CD4-positive, alpha-beta T cell treated with Interleukin-12 subunit alpha and Interleukin-12 subunit beta, for 1 hour (primary cell): ENCODE measurements at places on chromosomes 5 and 9.

DNA sequence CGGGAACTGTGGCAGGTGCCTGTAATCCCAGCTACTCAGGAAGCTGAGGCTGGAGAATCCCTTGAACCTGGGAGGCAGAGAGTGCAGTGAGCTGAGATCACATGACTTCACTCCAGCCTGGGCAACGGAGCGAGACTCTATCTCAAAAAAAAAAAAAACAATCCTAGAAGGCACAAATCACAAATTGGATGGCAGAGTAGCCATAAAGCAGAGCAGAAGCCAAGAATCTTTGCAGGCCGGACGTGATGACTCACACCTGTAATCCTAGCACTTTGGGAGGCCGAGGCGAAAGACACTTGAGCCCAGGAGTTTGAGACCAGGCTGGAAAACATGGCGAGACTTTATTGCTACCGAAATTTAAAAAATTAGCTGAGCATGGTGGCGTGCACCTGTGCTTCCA lies 9.2 kb upstream of the FUBP3 start:
- DNase-seq, result no peak

DNA sequence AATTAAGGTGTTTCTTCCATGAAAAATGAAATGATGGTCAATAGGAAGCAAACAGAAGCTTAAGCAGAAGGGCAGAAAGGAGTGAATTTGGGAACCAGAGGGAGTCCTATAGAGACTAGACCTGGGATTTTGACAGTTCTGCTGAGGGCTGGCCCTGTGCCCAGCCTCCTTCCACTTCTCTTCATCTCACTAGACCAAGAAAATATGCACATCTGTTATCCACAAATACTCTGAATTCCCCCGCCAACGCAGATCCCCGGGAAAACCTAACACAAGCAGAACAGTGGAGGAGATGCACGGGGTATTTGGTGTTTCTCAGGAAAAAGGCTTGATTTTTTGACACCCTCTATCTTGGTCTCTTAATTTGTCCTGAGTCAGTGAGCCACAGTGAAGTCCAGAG lies 22.7 kb downstream of the GRIA1 start:
- no peak for DNase-seq

GRCh38 chr9:114450833-114451706 lies 54.2 kb downstream of the WHRN start:
- DNase-seq, result peak; percentile 54

GRCh38 chr9:70574151-70574837 lies 159.8 kb upstream of the KLF9 start:
- no peak for DNase-seq
